ENCODE measurements at places on chromosomes 1 and 21.

- no peak for DNase-seq
These were observed 18.4 kb upstream of the LRRC3 start for GRCh38 chr21:44436958-44437357.

GRCh38 chr1:31666263-31666963 lies 21.7 kb upstream of the PEF1 start:
- no peak for DNase-seq

DNA sequence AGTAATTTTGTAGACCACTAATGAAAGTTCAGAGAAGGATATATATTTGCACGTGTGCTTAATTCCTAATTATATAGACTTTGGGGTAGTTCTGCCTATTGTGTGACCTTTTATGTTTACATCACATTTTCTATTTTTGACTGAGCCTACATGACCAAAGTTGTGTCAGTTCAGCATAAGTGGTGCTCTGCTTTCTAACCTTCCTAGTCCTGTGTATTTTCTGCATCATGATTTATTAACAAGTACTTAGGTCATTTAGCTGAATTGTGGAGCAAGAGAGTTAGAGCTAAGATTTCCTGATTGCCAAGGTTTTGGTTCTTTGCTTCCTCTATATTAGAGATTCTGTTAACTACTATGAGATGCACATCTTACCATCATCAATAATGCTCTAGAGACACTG lies 176.0 kb downstream of the C1orf21 start:
- no peak for DNase-seq

DNA sequence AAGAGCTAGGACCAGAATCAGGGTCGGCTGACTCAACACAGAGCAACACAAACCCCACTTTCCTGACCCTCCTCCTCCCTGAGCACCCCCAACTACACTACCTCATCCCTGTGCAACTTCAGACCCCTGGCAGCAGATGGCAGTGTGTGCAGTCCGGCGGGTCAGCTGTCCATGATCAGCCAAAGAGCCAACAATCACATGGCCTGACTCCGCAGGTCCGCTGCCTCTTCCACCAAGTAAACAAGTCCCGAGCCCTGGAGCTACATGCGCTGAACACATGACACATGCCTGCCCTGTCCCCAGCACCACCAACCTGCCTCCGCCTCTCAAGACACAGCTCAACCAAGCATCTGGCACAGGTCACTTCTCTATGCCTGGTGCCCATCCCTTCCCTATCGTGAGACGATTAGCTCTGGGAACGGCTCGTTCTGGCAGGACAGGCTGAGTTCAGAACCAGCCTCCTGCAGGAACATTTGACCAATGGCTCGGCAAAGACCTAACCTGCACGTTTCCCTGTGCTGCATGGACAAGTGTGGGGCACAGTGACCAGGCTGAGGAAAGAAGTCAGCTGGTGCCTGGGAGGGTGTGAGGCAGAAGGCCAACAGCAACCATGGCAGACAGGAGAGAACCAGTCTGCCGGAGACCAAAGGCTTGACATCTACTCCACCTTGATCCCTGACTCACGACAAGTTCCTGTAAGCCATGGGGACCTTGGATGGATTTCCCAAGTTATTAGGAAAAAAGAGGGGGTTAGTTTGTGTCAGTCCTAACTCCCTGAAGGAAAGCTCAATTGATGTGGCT lies 60.3 kb downstream of the CD46 start:
- DNase-seq = no peak

- no peak for DNase-seq
These were observed 53.8 kb downstream of the TRIM11 start for GRCh38 chr1:228352677-228353481.

All from hematopoietic multipotent progenitor cell treated with erythropoietin and hydrocortisone succinate and interleukin-3 and kit ligand, for 6 days (in vitro differentiated cells).